ENCODE measurements at places on chromosomes 11 and 22.

DNA sequence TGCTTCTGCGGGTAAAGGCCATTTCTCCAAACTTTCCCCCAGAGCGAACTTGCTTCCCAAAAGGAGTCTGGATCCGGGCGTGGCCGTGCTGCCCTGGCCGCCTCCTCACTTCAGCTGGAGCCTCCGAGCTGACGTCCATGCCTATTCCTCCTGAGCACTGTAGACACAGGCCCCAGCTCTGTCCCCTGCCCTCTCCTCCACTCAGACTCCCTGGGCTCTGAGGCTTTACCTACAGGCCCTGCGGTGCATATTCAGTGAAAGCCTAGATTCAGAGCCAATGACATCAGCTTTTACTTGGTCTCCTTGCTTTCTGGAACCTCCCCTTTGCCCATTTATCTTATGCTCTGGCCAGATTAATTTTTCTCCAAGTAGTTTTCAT lies 9.7 kb downstream of the LRP5 start:
- no peak for DNase-seq

- DNase-seq, result no peak
Observed at GRCh38 chr22:44214187-44214586, 33.5 kb downstream of the PARVG start.

- no peak for DNase-seq
Observed at GRCh38 chr11:58058276-58059006, 27.7 kb downstream of the OR6Q1 start.

DNA sequence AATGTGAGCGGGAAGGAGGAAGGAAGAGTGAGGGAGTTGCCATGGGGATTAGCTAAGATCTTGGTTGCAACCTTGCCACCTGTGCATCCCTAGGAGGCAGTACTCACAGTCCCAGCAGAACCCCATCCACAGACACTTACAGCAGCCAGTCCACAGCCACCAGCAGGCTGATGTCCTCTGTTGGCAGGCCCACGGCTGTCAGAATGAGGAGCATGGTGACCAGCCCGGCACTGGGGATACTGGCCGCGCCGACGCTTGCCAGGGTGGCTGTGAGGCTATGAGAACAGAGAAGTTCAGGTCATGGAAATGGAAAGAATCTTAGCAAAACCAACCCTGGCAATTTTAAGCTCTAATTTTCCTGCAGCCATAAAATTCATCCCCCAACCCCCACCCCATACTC lies 138.6 kb downstream of the SLC1A2 start:
- DNase-seq, result no peak

DNA sequence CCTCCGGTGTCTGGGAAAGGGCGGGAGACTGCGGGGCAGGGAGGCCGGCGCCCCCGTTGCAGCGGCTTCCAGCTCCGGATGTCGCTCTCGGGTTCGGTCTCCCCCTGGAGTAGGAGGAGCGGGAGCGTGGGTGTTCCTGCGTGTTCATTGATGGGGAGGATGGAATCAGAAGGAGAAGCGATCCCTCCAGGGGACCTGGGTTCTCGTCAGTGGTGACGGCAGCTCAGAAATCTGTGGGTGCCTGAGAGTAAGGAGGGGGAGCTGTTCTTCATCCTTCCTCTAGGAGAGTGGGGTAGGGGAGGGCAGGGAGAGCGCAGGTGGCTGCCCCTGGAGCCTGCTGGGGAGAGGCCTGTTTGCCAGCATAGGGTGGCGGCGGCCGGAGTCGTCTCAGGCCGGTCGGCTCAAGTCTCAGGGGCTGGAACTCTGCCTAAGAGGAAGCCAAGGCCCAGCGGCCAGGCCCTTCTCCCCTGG lies 1.1 kb downstream of the UBASH3B start:
- peak; percentile 35 for DNase-seq

DNA sequence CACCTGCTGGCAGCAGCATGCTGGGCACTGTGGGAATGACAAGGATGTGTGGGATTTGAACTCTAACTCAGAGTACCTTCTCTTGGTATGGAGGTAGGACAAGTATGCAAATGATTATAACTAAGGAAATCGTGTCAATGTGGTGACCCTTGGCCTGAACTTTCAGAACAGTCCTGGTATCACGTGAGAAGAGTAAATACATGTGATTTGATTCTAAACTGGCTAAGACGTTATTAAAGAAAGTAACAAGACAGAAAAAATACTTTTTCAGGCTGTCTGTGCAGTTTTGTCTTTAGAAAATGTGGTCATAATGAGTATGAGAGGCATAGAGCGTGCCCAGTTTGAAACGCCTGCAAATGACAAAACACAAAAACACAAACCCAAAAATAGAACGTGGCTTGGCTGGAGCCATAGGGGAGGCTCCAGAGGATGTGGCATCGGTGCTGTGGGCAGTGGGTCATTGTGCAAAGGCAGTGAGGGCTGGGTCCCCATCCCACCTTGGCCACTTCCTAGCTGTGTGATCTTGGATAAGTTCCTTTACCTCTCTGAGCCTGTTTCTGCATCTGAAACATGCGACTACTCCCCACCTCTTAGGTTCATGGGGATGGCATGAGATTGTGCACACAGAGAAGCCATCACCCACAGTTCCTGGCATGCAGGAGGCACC lies 18.4 kb upstream of the IL2RB start:
- DNase-seq, result no peak

DNA sequence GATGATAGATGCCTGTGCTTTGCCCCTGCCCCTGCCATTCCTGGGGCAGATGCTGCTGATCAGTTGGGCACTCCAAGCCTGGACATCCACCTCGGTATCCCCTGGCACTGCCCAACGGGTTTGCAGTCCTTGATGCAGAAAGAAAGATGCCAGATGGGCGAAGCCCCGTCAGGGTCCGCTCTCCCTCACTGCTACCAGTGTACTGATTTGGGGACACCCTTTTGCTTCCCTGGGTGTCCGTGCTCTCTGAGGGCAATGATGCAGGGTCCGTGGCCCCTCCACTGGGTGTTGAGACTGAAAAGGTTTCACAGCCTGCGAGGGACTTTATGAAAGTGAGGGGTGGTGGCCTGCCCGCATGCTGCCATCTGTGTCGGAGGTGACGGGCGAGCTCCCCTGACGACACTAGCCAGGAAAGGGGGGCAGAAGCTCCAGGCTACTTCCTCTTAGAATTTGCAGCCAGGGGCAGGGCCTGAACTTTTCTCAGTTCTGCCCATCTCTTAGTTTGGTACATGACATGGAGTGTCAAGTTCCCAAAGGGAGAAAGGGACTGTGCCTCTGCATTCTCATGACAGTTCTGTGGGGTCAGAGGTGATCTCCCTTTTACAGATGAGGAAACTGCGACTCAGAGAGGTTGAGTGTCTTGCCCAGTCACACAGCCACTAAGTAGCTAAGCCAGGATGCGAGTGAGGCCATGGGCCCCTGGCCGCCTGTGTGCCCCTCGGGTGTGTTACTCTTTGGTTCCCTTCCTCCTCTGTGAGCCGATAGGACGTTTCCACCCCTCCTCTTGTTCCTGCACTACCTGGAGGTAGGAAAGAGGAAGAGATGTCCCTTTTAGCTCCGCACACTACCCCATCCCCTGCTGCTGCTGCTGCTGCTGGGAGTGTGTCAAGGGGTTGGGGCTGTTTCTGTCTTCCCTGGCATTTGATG lies 96.6 kb downstream of the BCR start:
- DNase-seq, result no peak

All from stimulated activated CD4-positive, alpha-beta T cell treated with anti-CD3 and anti-CD28 coated beads, Interleukin-4, amount 100 ng/mL, for 4 hours (primary cell).